ENCODE measurements at places on chromosomes 3 and 15.

- peak; percentile 61 for DNase-seq
Measured at GRCh38 chr3:5122741-5123706, 932 bp downstream of the ARL8B start.

DNA sequence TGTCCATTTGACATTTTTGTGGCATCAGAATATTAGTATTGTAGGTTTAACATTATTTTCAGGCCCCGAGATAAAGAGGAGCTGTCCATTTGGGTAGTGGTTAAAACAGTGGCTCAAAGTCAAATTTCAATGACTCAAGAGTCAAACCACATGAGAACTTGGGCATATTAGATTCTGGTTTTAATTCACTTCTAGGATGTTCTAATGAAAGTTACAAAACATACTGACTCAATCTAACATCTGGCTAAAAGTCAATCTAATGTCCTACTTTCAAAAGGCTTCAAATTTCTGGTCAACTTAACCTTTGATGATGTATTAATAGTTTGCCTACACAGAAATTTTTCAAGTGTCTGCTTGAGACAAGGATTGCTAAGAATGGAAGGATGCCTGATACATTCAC is 112.4 kb downstream of the ABI3BP start:
- no peak for DNase-seq

- DNase-seq: no peak
Measured at GRCh38 chr15:50135031-50135551, 16.1 kb upstream of the ATP8B4 start.

GRCh38 chr15:59185725-59186124 is 20.9 kb upstream of the LDHAL6B start:
- peak; percentile 13 for DNase-seq

DNA sequence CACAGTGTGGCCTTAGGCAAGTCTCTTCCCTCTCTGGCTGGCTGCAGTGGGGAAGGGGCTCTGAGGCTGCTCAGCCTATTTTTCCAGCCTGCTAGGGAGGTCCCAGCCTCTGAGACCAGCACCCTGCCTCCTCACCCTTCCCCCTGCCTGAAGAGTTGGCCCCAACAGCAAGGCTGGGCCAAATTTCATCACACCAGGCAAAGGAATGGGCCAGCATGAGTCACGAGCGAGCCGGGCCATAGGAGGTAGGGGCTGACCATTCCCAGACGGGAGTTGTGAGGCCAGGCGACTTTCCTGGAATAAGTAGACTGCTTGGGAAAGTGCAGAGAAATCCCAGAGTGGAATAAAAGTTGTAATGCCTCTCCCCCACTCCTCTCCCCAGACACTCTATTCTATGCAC is 5.7 kb upstream of the FBLN2 start:
- DNase-seq: no peak

GRCh38 chr15:100686725-100687473 is 84.5 kb downstream of the ASB7 start:
- no peak for DNase-seq

- DNase-seq: no peak
Measured at GRCh38 chr3:160129459-160130061, 95.7 kb upstream of the C3orf80 start.

GRCh38 chr15:72136170-72137051 is 18.2 kb downstream of the SENP8 start:
- no peak for DNase-seq

DNA sequence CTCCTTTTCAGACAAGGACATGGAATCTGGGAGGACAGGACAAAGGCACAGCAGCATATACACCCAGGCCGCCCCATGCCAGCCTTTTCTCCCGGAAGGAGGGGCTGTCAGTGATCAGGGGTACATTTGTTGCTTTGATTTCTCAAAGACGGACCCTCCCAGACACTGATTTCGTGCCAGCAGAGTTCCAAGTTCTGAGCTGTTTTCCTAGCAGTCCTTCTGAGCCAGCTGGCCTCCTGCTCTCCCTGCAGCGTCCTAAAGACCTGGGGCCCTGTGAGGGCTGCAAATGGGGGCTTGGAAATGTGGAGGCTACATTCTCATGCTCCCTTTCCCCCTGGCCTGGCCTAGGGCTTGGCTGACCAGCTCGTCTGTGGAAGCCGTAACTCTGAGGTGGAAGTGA is 22.3 kb downstream of the CTSH start:
- no peak for DNase-seq

- DNase-seq: peak; percentile 56
Measured at GRCh38 chr3:30768703-30769550, 125.5 kb downstream of the GADL1 start.

GRCh38 chr3:55013145-55013925 is 85.5 kb upstream of the LRTM1 start:
- no peak for DNase-seq

DNA sequence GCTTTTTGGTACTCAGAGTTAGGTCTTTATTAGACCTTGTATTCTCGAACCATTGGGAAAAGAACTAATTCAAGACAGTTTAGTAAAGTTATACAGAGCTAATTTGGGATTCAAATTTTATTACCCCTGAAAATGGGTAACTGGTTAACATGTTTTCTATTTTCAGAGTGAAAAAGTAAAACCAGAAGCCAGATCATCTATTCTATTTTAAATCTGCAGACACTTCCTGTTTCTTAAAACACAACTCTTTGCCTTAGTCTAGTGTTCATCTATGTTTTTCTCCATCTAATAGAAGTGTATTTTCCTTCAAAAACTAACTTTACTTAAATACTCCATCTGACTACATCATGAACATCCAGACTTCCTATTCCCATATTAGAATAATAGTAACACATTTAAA is 113.4 kb downstream of the CCNL1 start:
- no peak for DNase-seq

DNA sequence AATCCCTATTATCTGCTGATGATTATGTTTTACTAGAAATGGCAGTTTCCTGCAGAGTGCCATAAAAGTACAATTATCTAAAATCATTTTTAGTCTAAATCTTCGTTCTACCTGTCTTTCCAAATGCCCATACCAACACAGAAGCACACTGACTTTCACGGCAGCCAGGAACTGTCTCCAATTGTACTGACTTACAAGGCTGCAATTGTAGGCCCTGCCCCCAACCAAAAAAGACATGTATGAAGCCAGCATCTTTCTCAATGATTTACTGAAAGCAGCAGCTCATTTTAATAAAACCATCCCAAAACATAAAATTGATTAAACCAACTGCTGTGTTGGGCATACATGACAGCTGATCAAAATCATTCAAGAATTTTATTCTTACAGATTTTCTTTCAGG is 119.0 kb downstream of the TBC1D5 start:
- DNase-seq: no peak

DNA sequence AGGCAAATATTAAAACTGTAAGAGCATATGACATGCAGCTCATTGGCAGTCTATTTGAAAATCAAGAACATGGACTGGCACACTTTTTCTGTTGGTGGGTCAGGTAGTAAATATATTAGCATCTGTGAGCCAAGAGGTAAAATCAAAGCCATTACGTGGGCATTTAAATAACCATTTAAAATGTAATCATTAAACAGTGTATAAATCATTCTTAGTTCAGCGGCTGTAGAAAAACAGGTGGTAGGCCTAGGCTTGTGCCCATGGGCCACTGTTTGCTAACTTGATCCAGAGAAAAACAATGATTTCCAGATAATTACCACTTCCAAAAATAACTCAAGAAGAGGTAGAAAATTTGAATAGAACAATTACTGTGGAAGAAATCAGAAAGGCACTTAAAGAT is 105.1 kb downstream of the CHST2 start:
- DNase-seq: no peak

DNA sequence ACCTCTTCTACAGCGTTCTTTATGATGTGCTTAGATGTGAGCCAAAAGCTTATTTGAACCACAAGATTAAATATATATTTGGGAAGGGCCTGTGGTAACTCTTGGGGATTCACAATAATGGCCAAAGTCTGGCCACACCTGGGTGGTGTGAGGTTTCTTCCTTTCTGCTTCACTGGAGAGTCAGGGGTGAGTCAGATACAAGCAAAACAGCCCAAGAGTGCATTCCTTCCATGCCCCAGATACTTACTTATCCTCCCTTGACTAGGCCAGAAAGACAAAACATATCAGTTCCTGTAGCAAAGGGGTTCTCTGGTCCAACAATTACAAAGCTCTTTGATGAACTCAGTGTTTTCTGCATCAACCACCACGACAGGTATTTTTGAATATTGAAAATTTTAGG is 941 bp downstream of the ZBED2 start:
- no peak for DNase-seq

DNA sequence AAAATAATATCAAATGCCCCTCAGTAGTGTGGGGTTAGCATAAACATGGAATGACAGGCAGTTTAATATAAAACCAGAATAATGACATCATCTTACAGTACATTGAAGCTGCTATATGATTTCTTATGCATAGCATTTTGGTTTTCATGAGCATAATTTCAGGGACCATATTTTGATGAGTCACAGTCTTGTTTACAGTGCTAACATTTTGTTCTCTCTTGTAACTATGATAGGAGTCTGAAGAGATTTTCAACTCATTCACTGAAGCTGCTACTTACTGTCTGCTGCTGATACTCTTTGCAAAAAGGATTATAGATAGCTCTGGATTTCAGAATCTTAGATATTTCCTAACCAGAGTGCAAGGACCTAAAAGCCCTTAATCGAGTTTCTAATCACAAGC is 92.6 kb upstream of the CCDC54 start:
- peak; percentile 8 for DNase-seq

GRCh38 chr15:58931987-58932588 is 1.4 kb downstream of the SLTM start:
- DNase-seq: peak; percentile 76

GRCh38 chr3:54771050-54771449 is 156.8 kb downstream of the LRTM1 start:
- DNase-seq: no peak

DNA sequence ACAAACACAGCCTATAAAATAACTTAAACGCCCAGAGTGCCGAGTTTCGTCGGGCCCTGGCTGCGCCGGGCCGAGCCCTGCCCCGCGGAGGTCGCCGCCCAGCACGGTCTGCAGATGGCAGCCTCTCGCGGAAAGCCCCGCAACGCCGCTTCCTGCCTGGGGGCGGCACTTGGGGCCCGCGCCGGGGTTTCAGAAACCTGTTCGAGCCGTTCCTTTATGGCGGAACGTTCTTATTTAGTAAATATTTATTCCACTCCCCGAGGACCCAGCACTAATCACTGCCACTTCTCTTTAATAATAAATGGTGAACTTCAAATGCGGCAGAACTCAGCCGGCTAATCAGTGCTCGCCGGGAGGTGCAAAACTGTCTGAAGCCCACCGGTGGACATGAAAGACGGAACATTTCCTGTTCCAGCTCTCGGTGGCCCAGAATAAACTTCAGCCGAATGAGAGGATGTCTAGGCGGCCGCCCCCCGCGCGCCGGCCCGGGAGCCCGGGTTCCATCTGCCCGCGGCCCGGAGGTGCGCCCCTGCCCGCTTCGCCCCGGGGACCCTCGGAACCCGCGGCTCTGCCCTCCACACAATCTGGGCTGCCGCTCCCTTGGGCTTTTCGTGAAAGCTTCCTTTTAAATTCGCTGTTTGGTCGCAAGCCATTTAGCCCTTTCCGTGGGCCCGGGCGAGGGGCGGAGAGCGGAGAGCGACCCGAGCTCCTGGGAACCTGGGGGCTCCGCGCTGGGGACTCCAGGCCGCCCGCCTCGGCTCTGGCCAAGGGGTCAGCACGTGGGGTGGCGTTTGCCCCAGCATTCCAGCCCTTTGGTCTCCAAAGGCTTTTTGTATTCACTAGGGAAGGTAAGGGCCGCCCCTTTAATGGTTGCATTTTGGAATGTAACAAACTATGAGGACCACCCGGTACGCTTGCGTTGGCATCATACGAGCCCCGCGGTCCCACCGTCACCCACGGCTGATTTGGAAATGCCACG is 110.8 kb upstream of the ATP11B start:
- peak; percentile 8 for DNase-seq

DNA sequence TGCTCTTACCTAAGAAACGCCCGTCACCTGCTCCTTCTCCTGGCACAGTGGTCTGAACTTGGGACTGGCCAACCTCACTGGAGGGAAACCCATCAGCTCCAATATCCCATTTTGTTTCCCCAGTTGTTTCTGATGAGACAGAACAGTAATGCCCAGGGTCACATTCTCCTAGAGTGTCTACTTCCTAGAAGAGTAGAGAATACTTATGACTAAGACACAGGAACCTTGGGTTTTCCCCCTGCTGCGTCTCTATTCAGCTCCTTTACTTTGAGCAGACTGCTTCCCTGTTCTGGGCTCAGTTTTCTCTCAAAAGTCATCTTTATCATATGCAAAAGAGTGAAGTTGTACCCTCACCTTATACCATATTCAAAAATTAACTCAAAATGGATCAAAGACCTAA is 79.4 kb downstream of the POLR2M start:
- DNase-seq: no peak

- DNase-seq: no peak
Measured at GRCh38 chr15:100751585-100751984, 128.0 kb upstream of the ALDH1A3 start.

DNA sequence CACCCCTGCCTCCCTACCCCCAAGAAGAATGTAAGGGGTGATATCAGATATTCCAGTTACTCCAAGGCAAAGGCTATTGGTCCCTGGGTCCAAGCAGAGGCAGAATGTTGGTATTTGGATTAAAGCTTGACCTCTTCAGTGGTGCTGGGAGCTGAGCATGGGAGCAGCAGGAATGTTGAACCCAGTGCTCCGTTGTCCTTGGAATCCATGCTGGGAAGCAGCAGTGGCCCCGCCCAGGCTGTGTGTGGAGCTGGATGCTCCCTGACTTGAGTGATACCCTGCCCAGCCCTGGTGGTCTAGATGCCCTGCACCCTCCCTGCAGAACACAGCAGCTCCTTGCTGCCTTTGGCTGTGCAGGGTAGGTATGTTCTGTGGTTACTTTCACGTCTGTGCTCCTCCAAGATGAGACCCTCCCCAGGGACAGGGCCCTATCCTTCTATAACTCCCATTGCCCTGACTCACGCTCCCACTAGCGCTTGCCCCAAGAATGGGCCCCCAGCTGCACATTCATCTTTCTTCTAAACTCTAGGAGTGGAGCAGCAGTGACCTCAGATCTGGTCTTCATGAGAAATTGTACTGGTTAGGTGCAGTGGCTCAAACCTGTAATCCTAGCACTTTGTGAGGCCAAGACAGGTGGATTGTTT is 35.1 kb downstream of the UMPS start:
- no peak for DNase-seq

DNA sequence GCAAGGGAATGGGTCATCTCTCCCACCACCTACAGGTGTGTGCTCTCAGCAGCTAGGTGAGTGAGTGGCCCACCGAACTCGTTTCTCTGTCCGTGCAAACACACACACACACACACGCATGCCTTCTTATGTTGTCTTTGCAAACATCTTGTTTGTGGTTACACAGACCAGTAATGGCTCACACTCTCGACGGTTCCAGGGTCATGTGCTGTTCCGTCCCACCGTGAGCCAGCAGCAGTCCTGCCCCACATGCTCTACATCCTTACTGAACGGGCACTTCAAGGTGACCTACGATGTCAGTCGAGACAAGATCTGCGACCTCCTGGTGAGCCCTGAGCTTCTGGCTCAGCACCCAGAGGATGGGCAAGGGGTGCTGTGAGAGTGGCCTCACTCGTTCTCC is 4.3 kb downstream of the ITIH1 start:
- DNase-seq: no peak

GRCh38 chr3:131831608-131832007 is 203.2 kb downstream of the CPNE4 start:
- DNase-seq: no peak

- DNase-seq: no peak
Measured at GRCh38 chr15:70437882-70438451, 325.4 kb downstream of the UACA start.

All from hematopoietic multipotent progenitor cell treated with erythropoietin and hydrocortisone succinate and interleukin-3 and kit ligand, for 8 days (in vitro differentiated cells).